ENCODE measurements at places on chromosomes 3 and 15.

GRCh38 chr3:72820415-72820814, 27.8 kb downstream of the SHQ1 start:
- DNase-seq = no peak

- DNase-seq = no peak
These were observed 11.0 kb upstream of the ANKRD28 start for GRCh38 chr3:15808679-15809310.

DNA sequence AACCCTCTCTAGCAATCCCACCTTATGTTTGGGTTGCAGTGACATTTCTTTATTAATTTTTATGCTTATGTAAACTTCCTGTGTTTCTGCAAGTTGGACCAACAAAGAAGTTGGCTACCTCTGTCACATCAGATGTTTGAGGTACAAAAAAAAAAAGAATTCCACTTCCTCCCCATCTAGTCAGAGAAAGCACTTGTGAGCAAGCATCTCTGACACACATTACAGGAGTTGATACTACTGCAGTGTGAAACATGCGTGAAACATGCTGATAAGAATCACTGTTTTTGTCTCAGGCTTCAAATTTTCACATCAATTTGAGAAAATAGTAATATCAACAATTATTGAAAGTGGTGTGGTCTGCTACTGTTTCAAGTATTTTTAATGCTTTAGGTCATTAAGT, 1.3 kb downstream of the SCAANT1 start:
- no peak for DNase-seq

GRCh38 chr3:127110982-127111693, 81.8 kb upstream of the PRR23E start:
- DNase-seq = no peak

- DNase-seq = no peak
These were observed 5.4 kb downstream of the ISL2 start for GRCh38 chr15:76342058-76342381.

DNA sequence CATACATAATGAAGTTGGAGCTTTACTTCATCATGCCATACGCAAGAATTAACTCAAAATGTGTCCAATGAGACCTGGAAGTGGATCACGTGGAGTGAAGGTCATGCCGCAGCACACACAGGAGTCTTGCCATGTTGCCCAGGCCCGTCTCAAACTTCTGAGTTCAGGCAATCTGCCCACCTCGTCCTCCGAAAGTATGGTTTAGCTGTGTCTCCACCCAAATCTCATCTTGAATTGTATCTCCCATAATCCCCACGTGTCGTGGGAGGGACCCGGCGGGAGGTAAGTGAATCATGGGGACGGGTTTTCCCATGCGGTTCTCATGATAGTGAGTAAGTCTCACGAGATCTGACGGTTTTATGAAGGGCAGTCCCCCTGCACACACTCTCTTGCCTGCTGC, 25.7 kb downstream of the SPCS1 start:
- DNase-seq = no peak

GRCh38 chr3:47954567-47954966, 61.6 kb downstream of the MAP4 start:
- DNase-seq = no peak

DNA sequence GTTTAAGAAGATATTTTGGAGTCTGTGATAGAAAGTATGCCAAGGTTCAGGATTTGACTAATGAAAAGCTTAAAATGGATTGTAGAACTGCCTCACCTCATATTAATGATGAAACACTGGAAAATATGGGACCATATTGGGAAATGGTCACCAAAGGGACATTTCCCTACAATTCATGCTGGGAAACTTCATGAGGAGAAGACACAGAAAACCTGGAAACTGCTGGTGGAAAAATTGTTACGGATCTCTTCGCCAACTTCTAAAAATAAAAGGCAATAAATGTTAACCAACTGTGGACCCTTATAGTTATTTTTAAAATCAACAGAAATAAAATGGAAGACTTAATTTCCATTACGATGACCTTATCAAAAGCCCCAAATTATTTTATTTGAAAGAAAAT, 97.6 kb upstream of the FRMD4B start:
- DNase-seq = no peak

- no peak for DNase-seq
These were observed 122.2 kb downstream of the KLHL25 start for GRCh38 chr15:85672332-85673084.

- DNase-seq = no peak
These were observed 19.5 kb downstream of the ACVR2B start for GRCh38 chr3:38473229-38473628.

DNA sequence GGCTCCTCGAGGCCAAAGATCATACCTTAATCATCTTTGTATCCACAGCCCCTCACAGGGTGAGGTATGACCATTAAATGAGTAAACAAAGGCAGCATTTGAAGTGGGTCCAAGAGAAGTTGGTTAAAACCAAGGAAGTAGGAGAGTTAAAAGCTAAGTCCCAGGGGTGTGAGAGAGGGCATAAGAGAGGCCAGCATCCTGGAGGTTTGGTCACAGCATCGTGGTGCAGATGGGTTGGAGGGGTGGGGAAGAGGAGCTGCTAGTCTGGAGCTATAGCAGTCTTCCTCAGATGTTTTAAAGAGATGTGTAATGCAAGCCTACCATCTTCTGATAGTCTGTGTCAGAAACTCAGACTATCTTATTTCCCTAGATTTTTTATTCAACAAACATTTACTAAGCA, 155.2 kb downstream of the GHSR start:
- no peak for DNase-seq

DNA sequence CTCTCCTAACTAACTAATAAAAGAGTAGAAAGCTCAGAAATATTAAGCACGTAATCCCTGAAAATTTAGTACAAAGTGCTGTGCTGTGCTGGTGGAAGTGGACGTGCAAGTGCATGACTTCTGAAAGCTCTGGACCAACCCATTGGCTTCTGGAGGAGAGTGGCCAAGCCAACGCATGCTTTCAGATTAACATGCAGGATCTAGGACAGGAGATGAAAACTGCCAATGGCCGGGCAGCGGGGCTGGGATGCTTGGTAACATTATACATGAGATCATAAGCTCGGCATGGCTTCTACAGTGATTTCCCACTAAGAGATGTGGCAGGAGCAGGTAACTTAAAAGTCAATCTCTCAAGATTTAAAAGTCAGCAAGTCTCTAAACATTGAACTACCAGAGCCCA, 170.8 kb upstream of the SNTN start:
- DNase-seq = no peak

- no peak for DNase-seq
These were observed 217.0 kb downstream of the PDCD6IP start for GRCh38 chr3:34015204-34016142.

Data from stimulated activated CD4-positive, alpha-beta T cell treated with anti-CD3 and anti-CD28 coated beads, TNF-alpha, amount 100 ng/mL, for 4 hours (primary cell).